ENCODE measurements at places on chromosomes 7 and 10.

- DNase-seq = no peak
These were observed 269.5 kb downstream of the TRIL start for GRCh38 chr7:28688651-28689050.

GRCh38 chr10:101668566-101668965 is 26.4 kb downstream of the FBXW4 start:
- no peak for DNase-seq

DNA sequence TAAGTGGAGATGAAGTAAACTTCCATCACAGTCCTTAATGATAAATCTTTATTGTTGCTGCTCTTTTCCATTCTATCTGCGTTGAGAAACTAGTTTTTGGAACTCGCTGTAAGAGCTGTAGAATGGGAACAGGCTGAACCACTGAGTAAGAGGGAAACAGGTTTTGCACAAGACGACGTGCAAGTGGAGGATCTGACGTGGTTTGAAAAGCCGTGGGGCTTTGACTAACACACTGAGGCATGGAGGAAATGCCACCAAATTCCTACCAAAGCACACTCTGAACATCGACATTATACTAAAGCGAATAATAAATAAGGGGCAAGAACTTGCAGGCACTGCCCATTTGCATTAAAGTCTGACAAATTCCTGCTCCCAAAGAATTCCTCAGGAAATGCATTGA is 160.6 kb downstream of the KLF6 start:
- DNase-seq = no peak

DNA sequence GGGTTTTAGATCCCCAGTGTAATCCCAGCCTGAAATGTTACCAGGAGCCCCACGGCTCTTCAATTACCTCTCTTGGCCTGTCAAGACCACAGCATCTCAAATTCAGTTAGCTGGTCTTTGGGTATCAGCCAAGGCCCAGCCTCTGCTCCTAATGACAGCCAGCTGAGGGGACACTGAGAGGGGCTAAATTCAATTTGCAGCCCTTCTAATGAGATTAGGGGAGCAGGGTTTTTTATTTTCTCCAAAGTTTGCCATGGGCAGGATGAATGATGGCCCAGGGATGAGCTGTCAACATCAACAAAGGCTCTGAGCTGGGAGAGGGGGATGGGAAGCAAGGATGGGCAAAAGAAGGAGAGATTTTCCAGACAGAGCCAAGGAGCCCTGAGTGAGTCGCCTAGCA is 116.8 kb upstream of the TBX20 start:
- no peak for DNase-seq

DNA sequence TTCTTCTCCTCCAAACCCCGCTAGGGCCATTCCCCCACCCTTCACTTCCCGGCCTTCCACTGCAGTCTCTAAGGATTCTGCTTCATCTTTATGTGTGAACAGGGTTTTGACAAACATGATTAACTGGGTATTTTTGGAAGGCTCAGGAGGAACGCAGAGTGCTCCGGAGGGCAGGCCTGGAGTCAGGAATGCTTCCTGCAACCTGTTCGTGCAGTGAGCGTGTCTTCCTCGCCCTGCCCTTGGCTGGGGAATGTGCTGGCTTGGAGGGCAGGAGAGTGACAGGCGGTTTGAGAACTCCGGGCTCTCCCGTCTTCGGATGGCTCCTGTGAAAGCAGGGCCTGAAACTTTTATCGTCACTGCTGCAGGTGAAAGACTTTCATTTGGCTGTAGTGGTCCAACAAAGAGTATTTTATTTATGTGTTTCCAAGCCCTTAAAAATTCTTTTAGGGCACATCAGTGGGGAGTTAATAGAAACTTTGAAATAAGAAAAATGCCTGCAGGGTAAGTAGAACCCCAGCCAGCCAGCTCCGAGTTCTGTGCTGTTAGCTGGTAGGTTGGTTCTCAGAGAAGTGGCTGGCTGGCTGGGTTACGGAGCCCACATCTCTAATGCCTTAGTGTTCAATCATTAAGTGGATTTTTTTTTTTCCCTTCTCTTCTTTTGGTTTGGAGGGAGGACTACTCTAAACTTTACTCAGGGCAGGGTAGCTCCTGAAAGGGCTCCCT is 51.0 kb downstream of the TCF7L2 start:
- no peak for DNase-seq

- DNase-seq = no peak
These were observed 859 bp upstream of the SMC3 start for GRCh38 chr10:110566472-110567200.

GRCh38 chr10:124224331-124225028 is 131.1 kb upstream of the CHST15 start:
- no peak for DNase-seq

- DNase-seq = no peak
These were observed 719 bp downstream of the CALN1 start for GRCh38 chr7:72411419-72411818.

DNA sequence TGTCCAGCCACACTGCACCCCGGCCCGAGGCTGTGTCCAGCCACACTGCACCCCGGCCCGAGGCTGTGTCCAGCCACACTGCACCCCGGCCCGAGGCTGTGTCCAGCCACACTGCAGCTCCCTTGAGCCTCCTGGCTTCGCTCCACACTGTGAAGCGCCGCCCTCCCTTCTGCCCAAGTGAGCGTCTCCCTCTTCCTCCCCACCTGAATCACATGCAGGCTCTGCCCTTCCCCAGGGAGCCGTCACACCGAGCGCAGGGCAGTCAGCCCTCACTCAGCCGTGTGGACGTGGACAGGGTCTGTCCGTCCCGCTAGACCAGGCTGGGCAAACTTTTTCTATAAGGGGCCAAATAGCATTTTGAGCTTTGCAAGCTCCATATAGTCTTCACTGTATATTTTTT is 27.6 kb downstream of the CFAP46 start:
- no peak for DNase-seq

DNA sequence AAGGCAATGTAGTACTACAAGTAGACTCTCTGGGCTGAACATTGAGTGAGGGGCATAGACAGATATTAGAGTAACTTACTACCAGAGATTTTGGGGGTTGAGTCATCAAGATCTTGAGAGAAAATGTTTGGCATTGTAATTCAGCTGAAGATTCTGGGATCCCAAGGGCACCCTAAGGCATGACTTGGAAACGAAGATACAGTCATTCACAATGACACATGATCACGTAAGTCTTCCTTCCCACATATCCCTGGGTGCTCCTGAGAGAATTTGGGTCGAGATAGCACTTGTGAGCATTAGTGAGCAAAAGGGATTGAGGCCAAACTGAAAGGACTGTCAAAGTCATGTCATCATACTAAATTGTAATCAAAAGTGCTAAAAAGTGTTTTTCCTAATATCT is 192.5 kb upstream of the PCLO start:
- DNase-seq = no peak

DNA sequence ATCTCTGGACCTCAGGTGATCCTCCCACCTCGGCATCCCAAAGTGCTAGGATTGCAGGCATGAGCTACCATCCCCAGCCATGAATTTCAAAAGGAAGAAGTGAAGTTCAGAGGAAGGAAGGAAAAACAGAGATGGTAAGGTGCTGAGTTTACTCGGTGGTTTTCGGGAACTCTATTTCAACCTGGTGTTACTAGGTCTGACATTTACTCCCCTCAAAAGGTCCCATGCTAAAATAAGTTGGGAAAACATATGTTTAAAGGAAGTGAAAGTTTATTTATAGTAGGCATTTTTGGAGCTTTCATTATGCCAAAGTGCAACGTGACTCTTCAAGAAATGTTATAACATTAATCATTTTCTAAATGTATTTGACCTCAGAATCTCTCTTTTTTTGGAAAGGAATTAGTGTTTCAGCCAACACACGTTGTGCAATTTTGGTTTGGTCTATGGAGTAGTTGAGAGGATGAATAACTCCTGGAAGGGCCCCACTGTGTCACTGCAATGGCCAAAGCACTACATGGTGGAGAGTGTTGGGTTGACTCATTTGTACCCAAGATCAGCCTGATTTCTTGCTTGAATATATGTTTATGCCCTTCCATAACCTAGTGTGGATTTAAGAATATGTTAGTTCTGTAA is 114.7 kb upstream of the FAM171A1 start:
- no peak for DNase-seq

GRCh38 chr7:34338961-34339526 is 319.0 kb upstream of the NPSR1 start:
- no peak for DNase-seq

Data from CD8-positive, alpha-beta memory T cell (primary cell).